ENCODE measurements at places on chromosomes 4 and X.

- no peak for DNase-seq
Measured at GRCh38 chrX:110678591-110678990, 117.0 kb downstream of the CHRDL1 start.

GRCh38 chr4:856225-856901 is 30.4 kb upstream of the CPLX1 start:
- no peak for DNase-seq

GRCh38 chr4:87058356-87059073 is 123.7 kb downstream of the AFF1 start:
- no peak for DNase-seq

GRCh38 chr4:58617226-58617625 is 1507.0 kb upstream of the IGFBP7 start:
- no peak for DNase-seq

- DNase-seq = no peak
Measured at GRCh38 chr4:58368221-58368620, 1258.0 kb upstream of the IGFBP7 start.

DNA sequence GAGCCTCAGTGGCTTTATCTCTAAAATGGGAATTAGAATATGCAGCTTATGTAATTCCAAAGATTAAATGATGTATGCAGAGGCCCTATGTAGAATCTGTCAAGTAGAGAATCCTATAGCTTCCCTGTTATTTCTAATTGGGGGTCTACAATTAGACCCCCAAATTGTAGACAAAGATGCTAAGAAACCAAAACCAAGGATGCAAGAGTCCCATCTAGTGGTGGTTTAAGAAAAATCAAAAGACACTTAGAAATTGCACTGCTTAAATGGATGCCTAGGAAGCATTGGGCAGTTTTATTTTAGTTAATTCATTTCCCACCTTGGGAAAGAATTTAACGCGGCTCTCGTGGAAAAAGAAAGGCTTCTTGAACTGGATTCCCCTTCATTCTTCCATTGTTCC is 115.2 kb downstream of the GABRA2 start:
- no peak for DNase-seq
